Aorta (tissue), 5 donors: ENCODE measurements at places on chromosomes 12 and 14.

DNA sequence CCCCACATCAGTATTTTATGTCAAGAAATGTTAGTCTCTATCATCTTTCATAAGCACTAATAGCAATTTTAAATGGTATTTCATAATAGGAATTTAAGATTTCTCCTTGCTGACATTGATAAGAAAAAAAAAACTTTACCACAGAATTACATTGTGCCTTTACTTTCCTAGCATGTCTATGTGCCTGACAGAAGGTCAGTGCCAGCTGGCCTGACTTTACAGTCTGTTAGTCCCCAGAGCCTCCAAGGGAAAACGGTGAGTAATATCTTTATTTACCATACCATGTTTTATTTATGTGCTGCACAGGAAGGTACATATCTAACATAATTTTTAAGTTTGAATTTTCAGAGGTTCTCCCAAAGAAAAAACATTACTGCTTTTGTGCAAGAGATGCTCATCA is 152.0 kb upstream of the AEBP2 start:
- no peak for DNase-seq

DNA sequence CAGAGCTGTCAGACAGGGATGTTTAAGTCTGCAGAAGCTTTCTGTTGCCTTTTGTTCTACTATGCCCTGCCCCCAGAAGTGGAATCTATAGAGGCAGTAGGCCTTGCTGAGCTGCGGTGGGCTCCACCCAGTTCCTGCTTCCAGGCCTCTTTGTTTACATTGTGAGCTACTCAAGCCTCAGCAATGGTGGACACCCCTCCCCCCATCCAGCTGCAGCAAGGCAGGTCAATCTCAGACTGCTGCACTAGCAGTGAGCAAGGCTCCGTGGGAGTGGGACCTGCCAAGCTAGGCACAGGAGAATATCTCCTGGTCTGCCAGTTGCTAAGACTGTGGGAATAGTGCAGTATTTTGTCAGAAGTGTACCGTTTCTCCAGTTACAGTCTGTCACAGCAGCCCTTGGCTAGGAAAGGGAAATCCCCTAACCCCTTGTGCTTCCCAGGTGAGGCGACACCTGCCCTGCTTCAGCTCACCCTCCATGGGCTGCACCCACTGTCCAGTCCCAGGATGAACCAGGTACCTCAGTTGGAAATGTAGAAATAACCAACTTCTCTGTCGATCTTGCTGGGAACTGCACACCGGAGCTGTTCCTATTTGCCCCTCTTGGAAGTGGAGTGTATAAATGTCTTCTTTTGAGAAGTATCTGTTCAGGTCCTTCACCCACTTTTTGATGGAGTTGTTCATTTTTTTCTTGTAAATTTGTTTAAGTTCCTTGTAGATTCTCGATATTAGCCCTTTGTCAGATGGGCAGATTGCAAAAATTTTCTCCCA is 213.5 kb upstream of the SLC38A2 start:
- peak; percentile 47 for DNase-seq

DNA sequence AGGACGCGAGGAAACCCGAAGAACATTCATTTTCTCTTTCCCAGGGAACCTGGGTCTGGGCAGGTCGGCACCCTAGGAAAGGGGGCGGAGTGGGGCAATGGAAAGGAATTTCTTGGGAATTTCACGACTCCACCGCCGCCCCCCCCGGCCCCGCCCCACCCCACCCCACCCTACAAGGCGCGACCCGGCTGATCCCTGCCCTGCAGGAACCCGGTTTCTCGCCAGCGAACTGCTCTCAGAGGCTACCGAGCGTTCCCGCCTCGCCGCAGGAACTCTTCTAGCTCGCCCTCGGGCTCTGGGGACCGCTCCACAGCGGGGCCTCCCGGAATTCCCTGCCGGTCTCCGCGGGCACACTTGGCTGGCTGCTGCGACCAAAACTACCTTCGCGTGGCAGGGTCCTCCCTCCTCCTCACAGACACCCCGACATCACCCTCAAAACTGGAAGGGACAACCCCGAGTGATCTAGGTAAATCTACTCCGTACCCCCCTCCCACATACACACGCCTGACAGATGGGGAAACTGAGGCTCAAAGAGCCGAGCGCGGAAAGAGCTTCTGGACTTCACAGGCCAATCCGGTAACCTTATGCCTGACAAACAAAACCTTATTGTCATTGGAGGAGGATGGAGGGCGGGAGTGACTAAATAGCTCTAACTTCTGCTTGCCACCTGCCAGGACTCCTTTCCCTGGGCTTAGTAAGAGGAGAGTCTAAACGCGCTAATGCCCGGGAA is 785 bp upstream of the ACTN1 start:
- DNase-seq = peak; percentile 89

- DNase-seq = no peak
Measured at GRCh38 chr12:13588574-13588973, 392.0 kb downstream of the EMP1 start.

GRCh38 chr14:105477660-105478397 is 3.2 kb downstream of the CRIP2 start:
- no peak for DNase-seq

DNA sequence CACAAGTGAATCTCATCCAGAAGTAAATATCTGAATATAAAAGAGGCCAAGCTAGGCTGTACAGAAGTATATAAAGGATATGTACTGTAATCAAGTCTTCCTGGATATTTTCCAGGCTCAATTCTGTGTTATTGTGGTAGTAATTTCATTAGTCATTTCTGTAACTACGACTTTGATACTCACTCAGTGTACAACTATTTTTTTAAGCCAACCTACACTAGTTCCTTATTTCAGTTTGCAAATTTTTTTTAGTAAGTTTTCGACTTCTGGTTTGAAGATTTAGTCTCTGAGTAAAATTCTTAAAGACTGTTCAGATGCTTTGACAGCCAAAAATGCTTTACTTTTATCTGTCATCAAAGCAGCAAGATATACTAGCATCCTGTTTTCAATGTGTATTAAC is 130.8 kb downstream of the CAPZA3 start:
- DNase-seq = no peak
